Suppressor macrophage treated with lipopolysaccharide for 4 hours (primary cell): ENCODE measurements at places on chromosomes 12 and 14.
A peak's percentile ranks its signal among the peaks of the same experiment; 100 is the strongest.

DNA sequence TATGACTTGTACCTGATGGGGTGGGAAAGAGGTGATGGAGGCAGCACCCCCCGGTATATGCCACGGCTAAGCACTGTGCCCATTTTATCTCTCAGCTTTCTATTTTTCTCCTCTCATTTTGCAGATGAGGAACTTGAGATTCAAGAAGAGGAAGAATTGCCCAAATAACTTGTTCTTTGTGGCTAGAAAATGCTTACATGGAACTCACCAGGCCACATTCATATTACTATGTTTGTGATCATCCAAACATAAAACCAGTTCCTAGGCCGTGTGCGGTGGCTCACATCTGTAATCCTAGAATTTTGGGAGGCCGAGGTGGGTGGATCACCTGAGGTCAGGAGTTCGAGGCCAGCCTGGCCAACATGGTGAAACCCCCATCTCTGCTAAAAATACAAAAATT, 14.5 kb upstream of the PSMD9 start:
- peak; percentile 28 for DNase-seq

DNA sequence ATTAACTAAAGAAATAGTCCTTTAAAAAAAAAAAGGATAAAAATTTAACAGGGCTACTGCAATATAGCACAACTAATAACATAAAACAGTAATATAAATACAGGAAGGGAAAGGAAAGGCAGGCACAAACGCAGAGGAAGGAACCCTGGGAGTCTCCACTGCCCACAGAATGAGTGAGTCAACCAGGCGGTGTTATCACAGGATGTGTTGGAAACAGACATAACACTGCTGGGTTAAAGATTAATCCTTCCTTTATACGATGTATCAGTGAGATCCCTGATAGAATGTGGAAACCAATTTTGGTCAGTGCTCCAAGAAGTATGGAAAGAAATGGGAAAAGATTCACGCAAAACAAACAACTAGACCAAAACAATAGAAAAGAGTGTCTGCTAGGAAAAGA, 47.9 kb downstream of the FGD6 start:
- DNase-seq = peak; percentile 83

- DNase-seq = no peak
These were observed 670 bp upstream of the BEGAIN start for GRCh38 chr14:100587763-100588411.

DNA sequence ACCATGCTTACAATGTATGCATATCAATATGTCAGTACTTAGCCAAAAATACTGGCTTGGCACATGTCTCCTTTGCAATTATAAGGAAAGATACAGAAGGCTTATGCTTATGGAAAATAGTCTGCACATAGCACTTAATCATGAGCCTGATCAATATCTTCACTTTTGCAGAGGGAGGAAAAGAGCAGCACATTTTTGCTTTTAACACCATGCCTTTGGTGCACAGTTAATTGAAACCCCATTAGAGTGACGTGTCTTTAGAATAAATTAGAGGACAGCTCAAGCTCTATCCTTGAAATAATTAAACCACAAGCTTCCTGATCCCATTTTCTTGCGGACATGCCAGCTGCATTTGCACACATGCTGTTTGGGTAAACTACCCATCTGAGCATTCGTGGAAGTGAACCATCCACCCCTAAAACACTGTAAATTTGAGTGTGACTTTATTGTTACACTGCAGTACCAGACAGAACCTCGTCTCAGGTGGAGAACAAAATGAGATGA, 839.9 kb upstream of the MGAT4C start:
- no peak for DNase-seq

DNA sequence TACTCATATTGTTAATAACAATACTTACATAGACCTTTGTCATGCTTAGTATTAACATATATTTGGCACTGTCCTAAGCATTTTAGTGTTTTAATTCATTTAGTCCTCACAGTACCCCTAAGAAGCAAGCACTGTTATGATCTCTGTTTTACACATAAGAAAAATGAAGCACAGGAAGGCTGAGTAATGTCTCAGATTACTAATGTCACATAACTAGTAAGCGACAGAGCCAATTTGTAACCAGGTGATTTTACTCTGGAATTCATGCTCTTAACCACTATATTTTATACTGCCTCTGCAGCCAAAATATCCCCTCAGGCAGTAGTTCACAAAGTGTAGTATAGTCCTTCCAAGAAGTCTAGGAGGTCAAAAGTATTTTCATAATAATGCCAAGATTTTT, 20.3 kb downstream of the TMEM253 start:
- DNase-seq = no peak

- no peak for DNase-seq
These were observed 190.3 kb downstream of the KCNH5 start for GRCh38 chr14:62854951-62855350.

DNA sequence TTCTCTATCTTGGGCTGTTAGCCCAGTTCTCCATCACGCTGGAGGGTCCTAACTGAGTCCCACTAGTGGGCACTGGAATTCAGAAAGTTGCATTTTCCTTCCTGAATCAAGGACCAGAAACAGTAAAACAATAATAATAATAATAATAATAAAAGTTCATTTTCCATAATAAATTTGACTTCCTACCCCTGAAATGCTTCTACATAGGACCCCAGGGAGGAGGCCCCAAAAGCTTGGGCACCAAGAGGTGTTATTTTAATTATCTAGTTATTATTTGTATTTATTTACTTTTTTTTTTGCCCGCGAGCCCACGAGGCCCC, 12.4 kb downstream of the SCNN1A start:
- DNase-seq = no peak

DNA sequence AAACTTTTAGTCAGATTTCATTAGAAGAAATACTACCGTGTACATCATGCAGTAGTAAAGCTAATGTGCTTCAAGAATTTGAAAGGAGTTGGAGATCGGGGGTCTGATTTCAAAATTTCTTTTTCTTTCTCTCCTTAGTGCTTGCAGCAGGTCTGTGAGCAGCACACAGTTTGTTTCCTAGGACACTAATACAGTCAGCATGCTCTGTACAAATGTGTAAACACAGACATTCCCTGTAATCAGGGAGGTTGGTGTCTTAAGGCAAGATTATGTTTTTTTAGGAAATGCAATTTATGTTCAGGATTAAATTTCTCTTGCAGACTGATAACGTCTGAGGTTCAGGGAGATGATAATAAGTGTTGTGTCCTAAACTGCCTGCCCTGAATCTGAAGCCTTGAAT, 142.7 kb downstream of the ALX1 start:
- DNase-seq = no peak

DNA sequence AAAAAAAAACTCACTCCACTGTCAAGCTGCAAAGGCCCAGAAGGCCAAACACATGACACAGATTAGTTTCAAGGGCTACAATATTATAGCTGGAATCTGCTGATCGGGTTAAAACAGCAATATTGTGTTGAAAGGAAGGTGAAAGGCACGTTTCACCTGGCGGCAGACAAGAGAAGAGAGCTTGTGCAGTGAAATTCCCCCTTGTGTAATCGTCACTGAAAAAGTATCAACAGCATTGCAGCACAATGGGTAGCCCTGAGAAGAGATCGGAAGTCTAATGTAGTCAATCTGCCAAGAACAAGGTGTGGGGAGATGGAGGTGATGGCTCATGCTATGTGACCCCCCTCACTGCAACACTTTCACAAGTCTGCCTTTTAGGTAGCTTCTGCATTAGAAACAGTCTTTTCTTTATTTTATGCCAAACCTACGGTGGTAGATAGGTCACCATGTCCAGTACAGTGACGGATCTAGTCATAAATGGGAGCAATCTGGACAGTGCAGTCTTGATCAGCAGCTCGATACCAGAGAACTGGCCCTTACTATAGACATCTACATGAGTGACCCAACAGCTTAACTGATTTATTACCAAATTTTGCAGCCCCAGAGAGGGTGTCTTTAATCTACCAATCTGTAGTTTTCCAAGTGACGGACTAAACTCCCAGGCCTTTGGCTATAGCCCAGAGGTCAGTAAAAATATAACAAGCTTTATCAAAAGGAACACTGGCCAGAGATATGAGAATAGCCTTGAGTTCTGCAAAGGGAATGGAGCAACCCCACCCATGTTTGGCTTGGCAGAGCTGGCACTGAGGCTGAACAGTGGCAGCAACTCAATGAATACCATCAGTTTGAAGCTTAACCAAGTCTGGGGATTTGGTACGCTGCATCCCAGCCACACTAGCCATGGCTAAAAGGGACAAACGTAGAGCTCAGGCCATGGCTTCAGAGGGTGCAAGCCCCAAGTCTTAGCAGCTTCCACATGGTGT, 35.4 kb downstream of the SPTSSA start:
- no peak for DNase-seq

- peak; percentile 74 for DNase-seq
These were observed 24.3 kb downstream of the ANAPC7 start for GRCh38 chr12:110379197-110379596.

DNA sequence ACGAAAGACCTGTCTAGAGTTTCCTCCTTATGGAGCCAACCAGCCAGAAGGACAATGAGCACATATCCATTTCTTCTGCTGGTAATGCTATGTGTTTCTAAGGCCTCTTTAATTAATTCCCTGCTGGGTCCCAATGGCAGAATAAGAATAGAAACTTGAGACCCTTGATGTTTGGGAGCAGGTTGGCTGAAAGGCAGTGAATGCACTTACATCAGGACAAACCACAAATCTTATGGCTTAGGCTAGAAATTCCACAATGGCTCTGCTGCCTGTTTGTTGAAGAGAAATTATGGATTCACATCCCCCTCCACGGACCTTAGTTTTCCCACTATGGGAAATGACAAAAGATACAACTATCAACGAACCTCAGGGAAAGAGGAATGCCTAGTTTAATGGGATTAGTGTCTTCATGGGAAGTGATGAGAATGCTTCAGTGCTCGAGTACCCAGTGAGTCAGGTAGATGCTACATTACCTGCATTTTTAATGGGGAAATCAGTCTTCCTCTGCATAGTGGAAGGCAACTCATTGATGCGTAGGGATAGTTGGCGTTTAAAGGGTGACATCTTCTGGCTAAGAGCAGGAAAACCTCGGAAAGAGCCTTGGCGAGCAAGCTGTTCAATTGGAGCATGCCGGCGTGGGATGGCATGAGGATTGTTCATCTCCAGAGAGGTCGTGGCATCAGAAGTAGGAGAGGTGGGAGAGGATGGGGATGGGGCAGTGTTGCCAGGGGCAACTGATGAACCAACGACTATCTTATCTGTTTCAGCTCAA, 46.5 kb downstream of the PAPLN start:
- no peak for DNase-seq

GRCh38 chr12:100141998-100142850, 450 bp downstream of the BLTP3B start:
- peak; percentile 48 for DNase-seq

GRCh38 chr12:132109741-132110140, 34.4 kb downstream of the DDX51 start:
- DNase-seq = peak; percentile 2

GRCh38 chr14:21092273-21093011, 6.0 kb downstream of the ZNF219 start:
- peak; percentile 87 for DNase-seq

DNA sequence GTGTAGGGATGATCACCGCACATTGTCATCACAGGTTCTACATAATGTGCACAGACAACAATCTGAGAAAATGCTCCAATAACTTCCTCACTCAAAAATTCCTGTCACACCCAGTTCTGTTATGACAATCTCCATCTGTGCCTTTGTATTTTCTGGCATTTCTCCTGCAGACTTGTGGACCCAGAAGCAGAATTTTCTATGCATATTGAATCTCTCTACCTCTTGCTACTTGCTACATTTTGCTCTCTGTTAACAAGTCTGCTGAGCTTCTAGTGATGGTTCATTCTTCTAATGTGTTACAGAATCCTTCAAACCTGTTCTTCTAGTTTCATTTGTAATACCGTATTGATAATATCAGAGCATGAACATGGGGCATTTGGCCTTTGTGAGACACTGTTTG, 127.8 kb upstream of the PTPRQ start:
- no peak for DNase-seq

DNA sequence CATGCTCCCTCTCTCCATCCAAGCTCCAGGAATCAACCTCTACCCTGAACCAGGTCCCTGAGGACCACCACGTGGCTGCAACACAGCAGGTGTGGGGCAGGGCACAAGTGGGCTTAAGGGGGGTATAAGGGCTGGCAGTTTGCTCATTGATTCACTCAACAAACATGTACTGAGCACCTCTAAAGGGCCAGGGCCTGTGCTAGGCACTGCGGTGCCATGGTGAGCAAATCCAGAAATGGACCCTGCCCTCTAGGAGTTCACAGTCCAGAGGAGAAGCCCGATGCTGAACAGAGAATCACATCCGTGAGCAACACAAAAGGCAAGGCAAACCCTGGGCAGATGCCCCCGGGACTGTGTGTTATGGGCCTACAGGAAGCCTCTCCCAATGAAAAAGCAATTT, 6.5 kb upstream of the AQP2 start:
- no peak for DNase-seq

DNA sequence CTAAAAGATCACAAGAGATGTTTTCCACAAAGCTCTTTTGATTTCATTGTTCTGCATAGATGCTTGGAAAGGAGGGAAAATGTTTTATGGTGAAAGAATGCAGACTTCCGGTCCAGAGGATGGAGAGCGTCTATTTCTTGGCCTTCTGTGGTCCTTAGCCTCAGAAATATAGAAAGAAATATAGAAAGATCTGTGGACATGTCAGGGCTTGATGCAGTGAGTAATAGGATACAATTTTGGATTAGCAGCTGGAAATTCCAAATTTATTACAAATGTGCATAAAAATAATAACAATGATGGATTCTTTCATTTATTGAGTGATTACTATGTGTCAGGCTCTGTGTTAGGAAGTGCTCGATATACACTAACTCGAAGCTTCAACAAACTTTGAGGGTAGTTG, 20.2 kb downstream of the AKAP6 start:
- DNase-seq = no peak
